ENCODE measurements at places on chromosomes 7 and 10. TPM values are rescaled to one million over a fixed set of nuclear protein-coding genes. Genes with fewer than 3 reads are reported as not detected.
A peak's percentile ranks its signal among the peaks of the same experiment; 100 is the strongest.

DNA sequence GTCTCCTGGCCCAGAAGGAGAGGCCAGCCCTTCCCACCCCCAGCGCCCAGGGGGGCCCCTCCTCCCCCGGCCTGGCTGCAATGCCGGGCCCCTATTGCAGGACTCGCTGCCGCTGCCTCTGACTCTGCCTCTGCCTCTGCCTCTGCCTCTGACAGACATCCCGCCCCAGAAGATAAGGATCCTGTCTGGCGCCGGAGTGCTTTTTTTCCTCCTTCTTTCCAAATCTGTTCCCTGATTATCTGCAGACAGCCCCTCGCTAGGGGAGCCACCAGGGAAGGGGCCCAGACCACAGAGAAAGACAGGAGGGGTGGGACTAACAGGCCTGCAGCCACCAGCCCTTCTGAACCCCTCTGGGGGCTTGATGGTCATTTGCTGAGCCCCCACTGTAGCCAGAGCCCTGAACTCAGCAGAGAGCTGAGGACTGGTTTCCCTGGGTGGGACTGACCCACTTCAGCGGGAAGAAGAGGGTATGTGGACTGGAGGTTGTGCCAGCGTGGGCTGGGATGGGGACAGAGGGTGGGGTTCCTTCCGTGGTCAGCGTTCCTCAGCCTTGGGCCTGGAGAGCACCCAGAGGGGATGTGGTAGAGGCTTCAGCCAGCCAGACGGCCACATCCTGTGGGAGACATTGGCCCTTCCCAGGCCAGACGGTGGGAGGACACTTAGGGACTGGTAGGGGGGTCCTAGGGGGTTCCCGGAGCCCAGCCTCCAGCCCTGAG is 22.8 kb downstream of the UNC5B start:
- peak; percentile 94 for DNase-seq

The PNLIPRP3 gene
- not detected for total RNA-seq

The PNLIP gene
- total RNA-seq, result 4.8 TPM

GRCh38 chr7:149074116-149074885 is 16.2 kb downstream of the ZNF786 start:
- DNase-seq, result no peak

GRCh38 chr7:101896316-101896715 is 78.9 kb downstream of the CUX1 start:
- DNase-seq, result peak; percentile 46

DNA sequence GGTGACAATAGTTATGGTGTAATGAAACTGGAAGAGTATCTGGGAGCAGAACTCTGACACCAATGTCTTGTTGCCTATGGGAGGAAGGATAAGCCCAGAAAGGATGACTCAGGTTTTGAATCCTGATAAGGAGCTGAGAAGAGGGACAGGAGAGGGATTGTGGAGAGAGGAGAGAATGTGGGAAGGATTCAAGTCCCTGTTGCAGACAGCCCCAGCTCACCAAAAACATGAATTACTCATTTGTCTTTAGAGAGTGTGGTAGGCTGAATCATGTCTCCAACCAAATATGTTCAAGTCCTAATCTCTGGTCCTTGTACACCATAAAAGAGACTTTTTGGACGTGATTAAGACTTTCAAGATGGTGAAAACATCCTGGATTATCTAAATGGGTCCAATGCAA is 206.9 kb upstream of the PHYHIPL start:
- DNase-seq, result no peak

DNA sequence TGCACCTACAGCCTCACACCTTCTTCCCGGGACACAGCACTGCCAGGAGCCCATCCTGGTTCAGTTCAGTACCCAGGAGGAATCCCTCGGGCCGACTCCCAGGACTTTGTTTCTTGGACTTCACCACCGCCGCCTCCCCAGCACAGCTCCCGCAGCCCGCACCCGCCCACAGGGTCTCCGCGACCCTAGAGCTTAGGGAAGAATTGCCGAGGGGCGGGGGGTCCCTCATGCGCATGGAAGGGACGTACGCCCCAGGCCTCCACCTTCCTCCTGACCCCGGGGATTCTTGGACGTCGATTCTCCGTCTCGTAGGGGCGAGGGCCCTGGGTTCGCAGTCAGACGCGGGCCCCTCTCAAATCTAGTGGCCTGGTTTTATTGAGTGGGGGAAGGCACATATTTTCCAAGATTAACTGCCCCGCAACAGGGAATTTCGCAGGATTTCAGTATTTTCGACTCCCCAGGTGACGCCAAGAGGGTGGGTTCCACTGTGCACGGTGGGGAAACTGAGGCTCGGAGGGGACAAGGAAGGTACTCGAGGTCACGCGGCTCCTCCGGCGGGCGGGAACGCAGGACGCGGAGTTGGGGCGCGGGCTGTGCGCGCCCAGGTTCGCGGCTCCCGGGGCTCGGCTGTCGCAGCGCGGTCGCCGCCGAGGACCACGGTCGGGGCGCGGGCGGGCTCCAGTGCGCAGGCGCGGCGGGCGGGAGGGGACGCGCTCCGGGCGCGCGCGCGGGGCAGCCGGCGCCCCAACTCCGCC is at the start of gene ADCY1:
Gene ADCY1 (plus strand): TSS at position 708 of the 755 bp plus-strand sequence. CDS start 176 bp downstream, outside the sequence.
- no peak for DNase-seq

The MACC1 gene
- total RNA-seq, result 0.46 TPM

DNA sequence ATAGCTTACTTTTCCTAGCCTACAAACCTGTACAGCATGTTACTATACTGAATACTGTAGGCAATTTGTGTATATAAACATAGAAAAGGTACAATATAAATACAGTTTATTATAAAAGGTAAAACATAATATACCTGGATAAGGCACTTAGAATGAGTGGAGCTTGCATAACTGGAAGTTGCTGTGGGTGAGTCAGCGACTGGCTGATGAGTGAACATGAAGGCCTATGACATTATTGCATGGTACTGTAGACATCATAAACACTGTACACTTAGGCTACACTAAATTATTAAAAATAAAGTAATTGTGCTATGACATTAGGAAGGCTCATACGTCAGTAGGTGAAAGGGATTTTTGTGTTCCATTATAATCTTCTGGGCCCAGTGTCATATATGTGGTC is 228.8 kb downstream of the HDAC9 start:
- DNase-seq, result no peak

- peak; percentile 90 for DNase-seq
These were observed 66.3 kb upstream of the FRMD4A start for GRCh38 chr10:14397066-14397465.

GRCh38 chr7:130669085-130669700 is 645 bp upstream of the COPG2 start:
- DNase-seq, result no peak

GRCh38 chr10:8006274-8006999 is 48.1 kb upstream of the GATA3 start:
- no peak for DNase-seq

DNA sequence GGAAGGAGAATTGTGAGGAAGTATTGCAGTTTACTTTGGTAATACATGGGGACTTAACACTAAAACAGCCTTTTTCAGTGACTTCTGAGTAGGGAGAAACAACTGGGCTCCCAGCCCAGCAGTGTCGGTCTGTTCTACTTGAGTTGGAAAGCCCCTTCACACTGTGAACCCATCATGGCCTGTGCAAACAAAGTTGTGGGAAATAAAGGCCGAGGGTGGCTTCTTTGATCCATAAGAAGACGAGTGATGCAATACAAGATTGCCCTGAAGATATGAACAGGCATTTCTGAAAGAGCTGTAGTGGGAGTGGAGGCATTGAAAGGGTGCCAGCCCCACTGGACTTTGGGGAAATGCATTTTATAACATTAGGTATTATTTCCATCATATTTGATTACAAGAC is 28.3 kb downstream of the C10orf120 start:
- DNase-seq, result no peak

The CYP3A7 gene
- not detected for total RNA-seq

GRCh38 chr10:69562731-69563254 is 10.4 kb downstream of the NEUROG3 start:
- no peak for DNase-seq

GRCh38 chr10:105358911-105359310 is 717.8 kb downstream of the SORCS3 start:
- DNase-seq, result no peak

- no peak for DNase-seq
These were observed 21.3 kb upstream of the LIPF start for GRCh38 chr10:88642963-88643362.

DNA sequence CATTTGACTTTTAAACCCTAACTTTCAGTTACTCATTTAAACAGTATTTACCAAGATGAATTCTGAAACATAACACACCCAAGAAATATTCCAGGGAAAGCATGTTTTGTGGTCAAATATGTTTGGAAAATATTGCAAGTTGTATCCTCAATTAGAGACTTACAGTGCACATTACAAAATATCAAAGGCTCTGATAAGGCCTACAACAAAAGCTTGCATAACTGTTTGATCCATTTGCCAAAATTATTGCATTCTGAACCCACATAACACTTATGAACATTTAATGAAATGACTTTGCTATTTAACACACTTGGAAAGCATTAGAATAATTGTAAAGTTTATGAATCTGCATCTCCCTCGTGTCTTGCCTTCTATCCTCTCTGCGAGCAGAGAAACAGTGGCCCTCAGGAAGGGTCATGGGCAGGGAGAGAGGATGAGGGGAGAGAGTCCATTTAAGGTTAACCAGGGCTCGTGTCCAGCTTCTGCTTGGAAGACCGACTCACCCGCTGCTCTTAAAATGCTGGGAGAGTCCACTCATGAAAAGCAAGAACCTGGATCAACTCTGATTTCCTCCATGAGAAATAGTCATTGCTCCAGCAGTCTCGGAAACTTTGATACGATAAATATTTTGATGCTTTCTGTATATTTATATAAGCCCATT is 408.2 kb upstream of the ZMIZ1 start:
- no peak for DNase-seq

DNA sequence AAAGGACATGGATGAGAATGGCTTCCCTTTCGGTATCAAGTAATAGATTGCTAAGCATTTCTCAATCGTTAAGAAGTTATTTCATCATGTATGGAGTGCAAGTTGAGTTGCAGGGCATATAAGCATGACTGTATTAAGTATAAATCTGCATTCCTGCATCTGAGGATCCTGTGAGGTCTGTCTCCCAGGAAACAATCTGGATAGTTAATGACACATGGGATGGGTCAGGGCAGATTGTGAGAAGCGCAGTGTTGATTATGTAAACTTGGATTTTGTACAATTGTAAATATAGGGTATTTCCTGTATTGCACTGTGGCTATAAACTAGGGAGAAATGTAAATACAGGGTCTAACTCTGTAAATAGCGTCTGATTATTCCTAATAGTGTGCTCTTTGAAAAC is 102.6 kb downstream of the PLXDC2 start:
- no peak for DNase-seq

- DNase-seq, result no peak
These were observed 23.4 kb downstream of the JAZF1 start for GRCh38 chr7:28157076-28157745.

DNA sequence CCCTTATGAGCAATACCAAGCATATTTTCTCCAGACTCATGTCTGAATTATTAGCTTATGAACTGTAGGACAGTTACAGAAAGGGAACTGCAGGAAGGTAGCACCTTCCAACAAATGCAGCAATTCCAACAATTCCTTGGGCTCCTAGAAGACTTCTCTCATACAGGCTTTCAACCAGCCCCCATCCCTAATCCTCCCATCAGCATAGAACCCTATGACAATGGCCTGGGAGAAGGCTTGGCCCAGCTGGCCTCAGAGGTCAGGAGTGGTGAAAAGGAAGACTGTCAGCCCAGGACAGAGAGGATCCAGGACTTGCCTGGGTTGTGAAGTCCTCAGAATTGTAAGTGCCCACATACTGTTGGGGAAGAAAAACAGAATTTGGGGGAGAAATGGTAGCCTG is 5.9 kb downstream of the VPS41 start:
- DNase-seq, result no peak

- DNase-seq, result no peak
These were observed 11.8 kb upstream of the TIAL1 start for GRCh38 chr10:119608316-119609155.

DNA sequence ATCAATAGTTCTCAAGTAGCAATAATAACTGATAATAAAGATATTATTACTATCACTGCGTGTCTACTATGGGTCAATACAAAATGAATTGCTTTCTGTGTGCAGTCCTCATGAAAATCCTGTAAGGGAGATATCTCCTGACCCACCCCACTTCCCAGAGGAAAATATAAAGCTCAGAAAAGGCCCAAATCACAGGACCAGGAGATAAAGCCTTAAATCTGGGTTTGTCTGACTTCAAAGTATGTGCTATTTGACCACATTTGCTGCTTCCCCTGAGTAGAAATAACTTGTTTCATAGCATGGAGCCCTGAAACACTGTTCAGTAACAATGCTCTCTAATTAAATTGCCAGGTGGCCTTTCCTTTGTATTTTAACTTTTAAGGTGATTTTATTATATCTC is 174.1 kb downstream of the JAZF1 start:
- no peak for DNase-seq

- DNase-seq, result no peak
These were observed 185.5 kb upstream of the NFE2L3 start for GRCh38 chr7:25966469-25966868.

- no peak for DNase-seq
These were observed 3.3 kb downstream of the LFNG start for GRCh38 chr7:2522780-2523433.

DNA sequence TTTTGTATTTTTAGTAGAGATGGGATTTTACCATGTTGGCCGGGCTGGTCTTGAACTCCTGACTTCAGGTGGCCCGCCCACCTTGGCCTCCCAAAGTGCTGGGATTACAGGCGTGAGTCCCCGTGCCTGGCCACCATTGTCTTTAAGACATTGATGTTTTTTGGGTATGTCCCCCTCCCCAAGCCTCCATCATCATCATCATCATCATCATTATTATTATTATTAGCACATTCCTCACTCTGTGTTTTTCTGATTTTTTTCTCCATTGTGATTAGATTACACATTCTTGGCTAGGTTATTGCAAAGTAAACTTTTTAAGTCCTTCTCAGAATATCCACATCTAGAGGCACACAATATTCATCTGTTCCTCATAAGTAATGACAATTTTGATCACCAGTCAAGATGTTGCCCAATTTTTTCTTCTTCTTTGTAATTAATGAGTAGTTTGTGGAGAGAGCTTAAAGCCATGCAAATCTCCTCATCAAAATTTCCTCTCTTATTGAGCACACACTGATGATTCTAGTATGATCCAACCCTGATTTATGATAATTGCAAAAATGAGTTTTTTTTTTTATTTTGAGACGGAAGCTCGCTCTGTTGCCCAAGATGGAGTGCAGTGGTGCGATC is 47.5 kb downstream of the EPC1 start:
- no peak for DNase-seq

The SPDYE1 gene
- total RNA-seq, result not detected

- peak; percentile 75 for DNase-seq
These were observed 22.7 kb downstream of the RAMP3 start for GRCh38 chr7:45180084-45180986.

The HOXA13 gene
- 0.14 TPM for total RNA-seq

The HACD1 gene
- 51.3 TPM for total RNA-seq

- DNase-seq, result no peak
These were observed 95.3 kb downstream of the HDAC9 start for GRCh38 chr7:18590744-18591340.

The LIPN gene
- total RNA-seq, result not detected

GRCh38 chr7:156752367-156753228 is 112.0 kb downstream of the RNF32 start:
- no peak for DNase-seq

The ABCB4 gene
- total RNA-seq, result 1.9 TPM

- no peak for DNase-seq
These were observed 6.9 kb upstream of the LAMB4 start for GRCh38 chr7:108137040-108137439.

The CALCR gene
- total RNA-seq, result not detected

Measured in posterior vena cava (tissue), 2 donors.